T-helper 9 cell (primary cell): ENCODE measurements at places on chromosomes 3 and 15.

- DNase-seq: no peak
These were observed 35.5 kb downstream of the ATP8B4 start for GRCh38 chr15:50083424-50084025.

DNA sequence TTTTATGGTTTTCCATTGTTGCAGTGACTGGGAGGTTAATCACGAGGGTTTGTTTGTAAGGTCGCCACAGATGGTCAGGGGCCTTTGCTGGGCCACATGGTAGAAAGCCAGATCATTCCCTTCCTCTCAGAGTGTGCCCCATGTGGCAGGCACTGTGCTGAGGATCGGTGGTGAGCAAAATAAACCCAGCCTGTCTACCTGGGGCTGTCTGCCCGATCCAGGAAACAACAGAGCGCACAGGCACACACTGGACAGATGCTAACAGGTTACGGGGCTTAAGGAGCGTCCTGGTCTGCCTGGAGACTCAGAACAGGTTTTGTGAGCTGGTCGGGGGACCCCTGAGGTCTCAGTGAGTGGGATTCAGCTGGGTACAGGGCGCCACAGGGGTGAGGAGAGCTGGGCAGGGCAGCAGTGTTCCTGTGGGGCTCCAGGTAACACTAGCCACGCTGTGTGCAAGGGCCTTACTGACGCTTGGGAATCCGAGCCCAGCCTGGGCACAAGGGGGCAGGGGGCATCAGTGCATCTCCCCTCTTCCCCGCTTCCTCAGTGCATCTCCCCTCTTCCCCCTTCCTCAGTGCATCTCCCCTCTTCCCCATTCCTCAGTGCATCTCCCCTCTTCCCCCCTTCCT is 136.4 kb downstream of the DNAJB8 start:
- DNase-seq: no peak

DNA sequence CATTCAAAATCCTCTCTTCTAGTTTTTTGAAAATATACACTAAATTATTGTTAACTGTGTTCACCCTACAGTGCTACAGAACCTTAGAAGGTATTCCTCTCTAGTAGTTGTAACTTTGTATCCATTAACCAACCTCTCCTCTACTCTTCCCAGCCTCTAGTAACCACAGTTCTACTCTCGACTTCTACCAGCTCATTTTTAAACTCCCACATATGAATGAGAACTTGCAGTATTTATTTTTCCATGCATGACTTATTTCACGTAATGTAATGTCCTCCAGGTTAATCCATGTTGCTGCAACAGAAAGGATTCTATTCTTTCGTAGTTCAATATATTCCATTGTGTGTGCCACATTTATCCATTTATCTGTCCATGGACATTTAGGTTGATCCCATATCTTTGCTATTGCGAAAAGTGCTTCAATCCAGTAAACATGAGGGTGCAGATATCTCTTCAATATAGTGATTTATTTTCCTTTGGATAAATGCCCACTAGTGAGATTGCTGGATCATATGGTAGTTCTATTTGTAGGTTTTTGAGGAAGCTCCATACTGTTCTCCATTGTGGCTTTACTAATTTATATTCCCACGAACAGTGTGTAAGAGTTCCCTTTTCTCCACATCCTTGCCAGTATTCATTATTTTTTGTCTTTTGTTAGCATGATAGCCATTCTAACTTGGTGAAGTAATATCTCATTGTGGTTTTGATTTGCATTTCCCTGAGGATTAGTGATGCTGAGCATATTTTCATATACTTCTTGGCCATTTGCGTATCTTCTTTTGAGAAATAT is 113.7 kb upstream of the SMAD3 start:
- no peak for DNase-seq

- DNase-seq: no peak
These were observed 15.3 kb upstream of the ARL14 start for GRCh38 chr3:160661660-160662059.

GRCh38 chr3:151630938-151631441 is 102.7 kb upstream of the AADACL2 start:
- DNase-seq: no peak

DNA sequence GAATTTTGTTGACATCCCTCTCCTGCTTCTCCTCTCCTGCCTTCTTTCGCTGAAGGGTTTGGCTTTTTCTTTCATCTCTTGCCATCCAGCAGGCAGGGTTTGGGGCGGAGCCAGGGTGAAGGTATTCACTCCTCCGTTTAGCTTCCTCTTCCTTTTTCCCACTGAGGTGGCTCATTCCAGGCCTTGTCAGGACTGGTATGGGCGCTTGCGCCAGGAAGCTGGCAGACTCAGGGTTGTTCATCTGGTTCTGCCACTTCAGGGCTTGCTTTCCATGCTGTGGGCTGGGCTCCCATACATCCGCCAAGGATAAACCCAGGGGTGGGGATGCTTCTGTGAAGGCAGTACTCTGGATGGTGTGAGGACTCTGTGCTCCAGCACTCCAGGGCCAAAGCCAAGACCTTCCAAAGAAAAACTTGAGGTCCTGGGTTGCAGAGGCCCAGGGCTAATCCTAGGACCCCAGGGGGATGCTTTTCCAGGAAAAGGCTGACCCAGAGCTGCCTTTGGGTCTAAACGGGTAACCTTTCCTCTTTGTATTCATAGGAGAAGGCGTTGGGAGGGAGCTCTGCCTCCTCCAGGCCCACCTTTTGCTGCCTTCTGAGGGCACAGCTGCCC is 7.7 kb upstream of the AMOTL2 start:
- DNase-seq: no peak

DNA sequence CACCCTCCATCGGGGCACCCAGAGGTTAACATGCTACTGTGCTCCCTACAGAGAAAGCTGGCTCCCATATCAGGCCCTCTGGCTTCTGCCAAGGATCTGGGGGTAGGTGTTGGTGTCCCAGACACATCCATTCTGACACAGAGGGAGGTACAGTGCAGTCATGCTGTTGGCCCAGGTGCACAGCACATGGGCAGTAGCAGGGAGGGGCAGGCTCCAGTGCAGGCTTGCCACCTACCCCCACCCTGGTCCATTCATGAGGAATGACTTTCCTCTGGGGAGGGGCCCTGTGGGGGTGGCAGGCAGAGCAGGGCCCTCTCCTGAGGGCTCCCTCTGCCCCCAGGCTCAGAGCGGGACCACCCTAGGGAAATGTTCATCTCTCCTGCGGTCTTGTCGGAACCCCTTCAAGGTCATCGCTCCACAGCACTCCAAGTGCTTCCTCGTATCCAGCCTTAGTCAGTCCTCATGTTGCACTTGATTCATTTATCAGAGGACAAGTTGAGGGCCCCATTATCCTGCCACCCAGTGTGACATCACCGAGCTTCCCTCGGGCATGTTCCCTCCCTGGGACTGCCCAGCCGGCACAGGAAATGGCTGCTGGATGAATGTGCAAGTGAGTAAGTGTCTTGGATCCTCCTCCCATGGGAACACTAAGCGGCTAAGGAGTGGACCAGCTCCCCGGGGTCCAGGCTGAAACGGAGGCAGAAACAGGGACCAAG is 10.0 kb downstream of the DUSP7 start:
- no peak for DNase-seq

- DNase-seq: no peak
These were observed 36.5 kb downstream of the FSIP1 start for GRCh38 chr15:39746176-39746575.

DNA sequence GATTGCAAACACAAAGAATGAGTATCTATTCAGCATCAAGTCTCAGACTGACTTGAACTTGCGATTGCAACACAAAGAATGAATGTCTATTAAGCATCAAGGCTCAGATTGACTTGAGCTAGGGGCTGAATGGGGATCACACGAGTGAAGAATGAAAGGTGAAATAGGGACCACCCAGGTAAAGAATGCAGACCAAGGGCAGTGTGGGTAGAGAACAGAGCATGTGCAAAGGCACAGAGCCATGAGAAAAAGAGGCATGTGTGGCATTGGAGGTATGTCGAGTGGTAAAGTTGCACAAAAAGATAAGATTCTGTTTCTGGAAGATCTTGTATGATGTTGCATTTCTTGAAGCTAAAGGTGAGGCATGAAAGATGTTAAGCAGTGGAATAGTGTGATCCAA is 119.4 kb upstream of the GPR149 start:
- no peak for DNase-seq

GRCh38 chr3:99865321-99865720 is 47.7 kb downstream of the CMSS1 start:
- no peak for DNase-seq

- no peak for DNase-seq
These were observed 85.6 kb downstream of the PDCD6IP start for GRCh38 chr3:33883951-33884561.

DNA sequence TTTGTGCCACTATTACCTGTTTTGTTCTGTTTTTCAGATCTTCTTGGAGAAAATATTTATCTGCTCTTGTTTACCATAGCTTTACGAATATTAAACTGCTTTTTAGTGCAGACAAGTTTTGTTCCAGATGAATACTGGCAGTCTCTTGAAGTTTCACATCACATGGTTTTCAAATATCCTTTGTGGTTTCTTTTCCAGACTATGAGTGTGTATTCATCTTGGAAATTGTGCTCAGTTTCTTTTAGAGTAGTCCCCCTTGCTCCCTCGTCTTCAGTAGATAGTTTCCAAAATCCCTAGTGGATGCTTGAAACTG is 1.2 kb downstream of the PIGB start:
- DNase-seq: no peak

- no peak for DNase-seq
These were observed 6.0 kb upstream of the HACD2 start for GRCh38 chr3:123590685-123591450.

- no peak for DNase-seq
These were observed 33.3 kb downstream of the FAM3D start for GRCh38 chr3:58633157-58633865.

DNA sequence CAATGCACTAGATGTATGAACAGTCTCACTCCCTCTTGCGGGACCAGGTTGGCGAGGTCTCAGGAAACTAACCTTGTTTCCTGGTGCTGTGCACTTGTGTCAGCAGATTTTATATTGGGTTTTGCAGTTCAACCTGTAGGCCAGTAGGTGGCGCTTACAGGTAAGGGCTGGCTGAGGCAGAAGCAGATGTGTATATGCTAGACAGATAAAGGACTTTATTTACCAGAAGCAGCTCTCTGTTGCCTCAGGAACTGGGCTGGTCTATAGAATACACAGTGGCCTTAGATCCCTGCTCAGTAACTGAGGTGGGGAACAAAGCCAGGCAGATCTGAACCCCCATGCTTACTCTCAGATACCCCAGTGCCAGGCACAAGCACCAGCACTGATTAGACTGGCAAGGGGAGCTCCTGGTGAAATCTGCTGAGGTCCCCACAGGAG is 296.8 kb downstream of the DOCK3 start:
- DNase-seq: peak; percentile 34

DNA sequence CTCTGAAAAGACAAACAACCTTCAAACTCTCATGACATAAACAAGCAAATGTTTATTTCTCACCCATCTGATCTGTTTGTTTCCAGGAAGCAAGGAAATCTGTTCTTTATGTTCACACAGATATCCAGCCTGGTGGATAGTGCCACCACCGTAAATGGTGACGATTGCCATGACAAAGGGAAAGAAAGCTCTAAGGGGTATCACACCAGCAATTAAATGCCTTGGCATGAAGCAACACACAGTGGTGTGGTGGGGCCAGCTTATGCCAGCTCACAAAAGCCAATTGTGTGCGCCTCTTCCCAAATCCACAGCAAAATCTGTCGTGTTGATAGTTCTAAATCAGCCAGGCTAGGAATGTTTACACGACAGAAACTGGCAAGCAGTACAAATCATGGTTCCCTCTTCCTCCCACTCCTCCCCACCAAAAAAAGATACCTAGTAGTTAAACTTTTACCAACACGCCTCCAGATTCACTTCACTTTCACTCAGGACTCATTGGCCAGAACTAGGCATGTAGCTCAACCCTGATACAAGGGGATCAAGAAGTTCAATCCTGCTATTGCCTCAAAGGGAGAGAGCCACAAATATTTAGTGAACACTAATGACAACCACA is 189.2 kb upstream of the SLCO3A1 start:
- DNase-seq: no peak

DNA sequence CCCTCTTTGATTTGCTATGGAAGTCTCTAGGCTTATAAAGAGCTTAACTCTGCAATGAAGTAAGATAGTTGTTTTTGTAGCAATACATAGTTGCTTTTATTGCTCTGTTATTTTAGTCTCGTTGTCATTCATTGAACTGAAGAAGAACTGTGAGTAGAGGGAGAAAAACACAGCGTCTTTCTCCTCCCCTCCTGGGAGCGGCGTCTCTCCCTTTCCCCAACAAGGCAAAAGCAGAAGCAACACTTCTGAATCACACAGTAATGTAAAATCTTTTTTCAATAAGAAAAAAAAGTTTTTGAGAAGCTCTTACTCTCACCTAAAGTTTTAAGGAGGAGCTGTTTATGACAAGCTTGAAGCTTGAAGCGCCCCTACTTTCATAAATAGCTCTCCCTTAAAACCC is 119.3 kb upstream of the SLC7A14 start:
- no peak for DNase-seq
